ENCODE measurements at places on chromosomes 4 and X.

DNA sequence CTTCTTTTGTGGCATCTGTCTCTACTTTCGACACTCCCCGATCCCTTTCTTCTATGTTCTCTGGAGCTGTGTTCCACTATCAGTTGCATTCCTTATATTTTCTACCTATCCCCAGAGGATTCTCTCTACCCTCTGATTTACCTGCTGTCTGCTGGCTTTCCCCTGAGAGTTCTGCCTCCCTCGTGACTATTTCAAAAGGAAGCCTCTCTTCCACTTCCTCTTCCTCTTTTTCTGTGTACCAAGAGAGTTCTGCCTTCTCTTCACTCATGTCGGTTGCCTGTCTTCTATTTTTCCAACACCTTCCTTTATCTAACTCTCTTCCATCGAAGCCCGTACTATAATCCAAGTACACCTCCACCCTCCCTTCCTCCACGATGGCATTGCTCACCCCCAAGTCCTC, 631.7 kb downstream of the SMARCA1 start:
- no peak for DNase-seq

DNA sequence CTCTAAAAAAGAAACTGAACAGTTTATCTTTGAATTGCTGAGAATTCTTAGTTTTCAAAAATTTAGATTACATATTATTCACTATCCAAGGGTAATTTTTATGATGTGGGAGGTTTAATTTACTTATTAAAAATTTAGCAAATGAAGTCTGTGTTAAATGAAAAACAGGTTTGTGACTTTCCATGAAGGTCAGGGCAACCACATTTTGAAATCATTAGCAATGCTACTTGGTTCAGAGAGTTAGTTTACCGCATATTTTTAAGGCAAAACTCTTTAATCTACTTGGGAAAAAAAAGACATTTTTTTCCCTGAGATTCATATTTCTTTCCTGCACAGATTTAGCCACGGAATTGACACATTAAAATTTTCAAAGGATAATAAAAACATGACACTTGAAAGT, 37.3 kb upstream of the PRSS12 start:
- DNase-seq: no peak

- DNase-seq: no peak
Measured at GRCh38 chr4:65482410-65482809, 187.9 kb downstream of the EPHA5 start.

- DNase-seq: peak; percentile 21
Measured at GRCh38 chr4:3880615-3881120, 114.5 kb downstream of the ADRA2C start.

DNA sequence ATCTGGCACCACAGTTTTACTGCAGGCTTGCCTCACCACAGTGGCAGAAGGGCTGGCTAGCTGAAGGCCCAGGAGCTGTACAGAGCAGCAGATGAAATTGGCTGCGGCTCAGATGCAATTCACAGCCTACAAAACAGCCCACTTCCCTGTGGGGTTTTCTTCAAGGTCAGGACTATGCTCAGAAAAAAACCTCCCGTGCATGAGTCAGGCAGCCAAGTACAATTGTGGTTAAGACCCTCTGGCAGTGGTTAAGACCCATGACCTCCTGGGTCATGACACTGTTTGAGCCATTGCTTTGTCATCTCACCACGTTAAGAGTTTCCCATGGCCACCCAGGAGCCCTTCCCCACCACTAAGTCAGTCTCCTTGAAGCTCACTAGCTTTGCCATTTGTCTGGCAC, 276.3 kb downstream of the HNRNPD start:
- DNase-seq: no peak

DNA sequence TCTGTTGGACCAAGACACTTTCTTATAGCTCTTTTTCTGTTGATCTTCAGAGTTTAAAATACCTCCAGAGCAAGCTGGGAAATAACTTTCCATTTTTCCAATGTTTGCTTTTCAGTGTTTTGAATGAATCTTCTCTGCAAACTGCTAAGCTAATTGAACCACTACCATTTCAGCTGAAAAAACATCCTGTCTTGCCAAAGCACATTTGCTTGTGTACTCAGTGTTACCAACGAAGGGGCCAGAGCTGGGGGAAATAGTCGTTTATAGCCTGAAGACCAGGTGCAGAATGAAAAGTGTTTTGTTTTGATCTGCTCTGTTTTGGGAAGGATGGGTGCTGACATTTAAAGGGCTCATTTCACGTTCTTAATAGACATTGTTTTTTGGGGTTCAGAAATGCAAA, 88.4 kb upstream of the CLNK start:
- DNase-seq: no peak

- DNase-seq: no peak
Measured at GRCh38 chr4:23717528-23718248, 172.2 kb downstream of the PPARGC1A start.

GRCh38 chrX:10496345-10496965, 123.9 kb downstream of the MID1 start:
- no peak for DNase-seq

DNA sequence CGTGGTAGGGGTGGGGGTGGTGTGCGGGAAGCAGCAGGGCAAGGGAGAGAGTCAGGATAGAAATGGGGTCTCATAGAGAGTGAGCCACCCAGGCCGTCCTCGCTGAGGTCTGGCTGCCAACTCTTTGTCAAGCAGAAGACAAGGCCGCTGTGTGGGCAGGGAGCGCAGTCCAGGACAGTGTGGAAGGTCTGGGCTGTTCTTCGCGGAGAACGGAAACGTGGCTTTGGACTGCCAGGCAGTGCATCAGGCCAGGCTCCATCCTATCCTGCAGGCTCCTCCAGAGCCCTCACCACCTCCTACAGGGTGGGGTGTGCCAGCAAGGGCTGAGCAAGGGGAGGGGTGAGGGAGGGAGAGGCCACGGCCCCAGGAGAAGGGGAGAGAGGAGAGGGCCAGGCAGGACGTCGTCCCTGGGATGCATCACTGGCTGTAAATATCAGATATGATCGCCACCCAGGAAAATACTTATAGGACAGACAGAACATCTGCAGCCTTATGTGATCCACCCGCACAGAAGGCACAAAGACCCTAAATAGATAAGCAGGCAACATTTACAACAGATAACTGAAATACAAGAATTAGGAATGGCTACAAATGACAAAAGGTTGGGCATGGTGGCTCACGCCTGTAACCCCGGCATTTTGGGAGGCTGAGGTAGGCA, 85.3 kb downstream of the ABLIM2 start:
- no peak for DNase-seq

GRCh38 chr4:23039818-23040217, 347.1 kb downstream of the GBA3 start:
- DNase-seq: no peak

DNA sequence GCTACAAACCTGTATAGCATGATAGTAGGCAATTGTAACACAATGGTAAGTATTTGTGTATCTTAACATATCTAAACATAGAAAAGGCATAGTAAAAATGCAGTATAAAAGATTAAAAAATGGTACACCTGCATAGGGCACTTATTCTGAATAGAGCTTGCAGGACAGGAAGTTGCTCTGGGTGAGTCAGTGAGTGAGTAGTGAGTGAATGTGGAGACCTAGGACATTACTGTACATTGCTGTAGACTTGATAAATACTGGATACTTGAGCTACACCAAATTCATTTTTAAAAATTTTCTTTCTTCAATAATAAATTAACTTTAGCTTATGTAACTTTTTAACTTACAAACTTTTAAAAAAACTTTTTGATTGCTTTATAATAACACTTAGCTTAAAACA, 68.2 kb upstream of the MAML3 start:
- DNase-seq: no peak

DNA sequence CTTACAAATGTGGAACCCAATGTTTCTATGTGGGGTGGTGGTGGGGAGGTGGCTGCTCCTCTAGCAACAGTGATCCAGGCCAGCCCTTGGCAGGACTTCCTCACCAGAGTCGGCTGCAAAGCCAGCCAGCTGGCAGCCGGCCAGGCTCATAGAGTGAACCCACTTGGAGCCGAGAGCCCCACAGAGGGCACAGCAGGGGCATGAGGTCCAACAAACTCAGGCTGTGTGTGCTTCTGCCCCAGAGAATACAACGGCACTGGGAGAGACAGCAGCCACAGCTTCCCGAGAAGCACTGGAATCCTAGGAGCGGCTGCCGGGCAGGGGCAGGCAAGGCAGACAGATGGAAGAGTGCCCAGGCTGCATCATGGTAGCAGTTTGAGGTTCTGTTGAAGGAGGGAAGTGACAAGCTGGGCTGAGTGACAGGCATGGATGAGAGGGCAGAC, 23.5 kb upstream of the SOWAHD start:
- no peak for DNase-seq

GRCh38 chr4:114272226-114272625, 292.8 kb upstream of the ARSJ start:
- no peak for DNase-seq

GRCh38 chr4:1035510-1035909, 24.1 kb downstream of the FGFRL1 start:
- no peak for DNase-seq

DNA sequence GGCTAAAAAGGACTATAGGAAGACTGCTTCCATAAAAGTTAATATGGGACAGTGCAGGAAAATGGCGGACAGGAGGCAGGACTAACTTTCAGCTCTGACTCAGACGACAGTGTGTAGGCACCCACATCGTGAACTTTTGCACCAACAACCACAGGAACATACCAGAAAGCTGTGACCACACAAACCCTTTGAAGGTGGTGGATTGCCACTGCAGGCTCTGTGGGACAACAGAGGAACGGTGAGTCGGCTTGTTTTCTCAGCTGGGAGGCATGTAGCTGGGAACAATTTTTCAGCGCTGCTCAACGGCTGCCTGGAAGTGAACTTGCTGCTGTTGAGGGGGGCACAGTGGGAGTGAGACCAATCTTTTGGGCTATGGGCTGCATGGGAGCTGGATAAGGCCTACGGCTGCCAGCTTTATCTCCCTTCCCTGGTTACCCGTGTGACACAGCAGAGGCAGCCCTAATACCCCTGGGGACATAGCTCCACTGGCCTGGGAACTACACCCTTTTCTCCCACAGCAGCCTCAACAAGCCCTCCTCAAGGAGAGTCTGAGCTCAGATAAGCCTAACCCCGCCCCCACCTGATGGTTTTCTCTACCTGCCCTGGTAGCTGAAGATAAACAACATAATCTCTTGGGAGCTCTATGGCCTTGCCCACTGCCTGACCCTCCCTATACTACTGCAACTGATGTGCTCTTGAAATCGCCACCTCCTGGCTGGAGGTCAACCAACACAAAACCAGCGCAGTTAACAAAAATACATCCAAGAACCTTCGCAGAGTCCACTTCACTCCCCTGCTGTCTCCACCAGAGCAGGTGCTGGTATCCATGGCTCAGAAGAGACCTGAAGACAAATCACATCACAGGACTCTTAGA, 1537.0 kb downstream of the C4orf33 start:
- DNase-seq: no peak

DNA sequence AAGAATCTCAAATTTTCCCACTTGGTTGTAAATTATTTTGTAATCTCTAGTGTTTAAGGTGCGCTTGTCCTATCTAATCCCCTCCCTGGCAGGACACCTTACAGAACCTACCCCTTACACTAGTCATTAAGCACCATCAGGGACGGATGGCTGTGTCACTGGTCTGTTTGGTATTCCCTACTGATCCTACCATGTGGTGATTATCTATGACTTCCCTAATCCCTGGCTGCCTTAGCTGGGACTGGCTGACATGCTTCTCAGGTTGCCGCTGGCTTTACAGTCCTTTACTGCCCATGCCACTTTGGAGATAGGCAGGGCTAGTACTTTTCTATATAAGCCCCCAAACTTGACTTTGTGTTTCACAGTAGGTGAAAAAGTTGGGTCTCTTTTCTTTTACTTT, 58.6 kb downstream of the ELOVL6 start:
- DNase-seq: no peak

- no peak for DNase-seq
Measured at GRCh38 chr4:86596807-86597206, 2.7 kb downstream of the PTPN13 start.

GRCh38 chrX:38879631-38880220, 78.5 kb downstream of the MID1IP1 start:
- no peak for DNase-seq

DNA sequence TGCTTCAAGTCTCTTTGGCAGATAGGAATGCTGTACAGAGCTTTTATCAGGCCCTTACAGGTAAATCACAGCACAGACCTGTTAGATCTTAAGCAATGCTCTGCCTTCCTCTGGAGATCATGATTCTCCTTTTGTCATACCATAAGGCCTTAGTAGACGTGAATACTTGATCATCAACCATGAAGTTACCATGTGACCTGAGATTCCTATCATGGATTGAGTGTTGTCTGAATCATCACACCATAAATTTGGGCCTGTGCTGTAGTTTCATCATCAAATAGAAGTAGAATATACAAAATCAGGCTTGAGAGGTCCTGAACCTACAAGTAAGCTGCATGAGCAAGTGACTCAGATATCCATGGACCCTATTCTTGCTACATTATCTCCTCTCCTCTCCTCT, 466.8 kb upstream of the INTU start:
- DNase-seq: no peak

DNA sequence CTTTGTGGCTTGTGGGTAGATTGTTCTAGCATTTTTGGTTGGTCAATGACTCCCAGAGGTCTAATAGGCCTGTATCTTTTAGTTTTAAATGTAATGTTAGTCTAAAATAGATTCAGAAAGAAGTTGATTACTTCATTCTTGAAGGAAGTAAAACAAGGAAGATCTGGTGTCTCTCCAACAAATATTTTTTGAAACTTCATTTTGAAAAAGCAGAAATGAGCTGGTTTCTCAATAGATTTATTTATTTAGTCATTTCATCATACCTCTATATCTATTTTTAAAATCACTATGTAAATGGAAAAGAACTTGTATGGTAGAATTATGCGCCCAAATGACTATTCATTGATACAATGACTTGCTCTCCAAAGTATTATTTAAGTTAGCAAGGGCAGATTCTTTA, 7.2 kb downstream of the HTR2C start:
- no peak for DNase-seq

DNA sequence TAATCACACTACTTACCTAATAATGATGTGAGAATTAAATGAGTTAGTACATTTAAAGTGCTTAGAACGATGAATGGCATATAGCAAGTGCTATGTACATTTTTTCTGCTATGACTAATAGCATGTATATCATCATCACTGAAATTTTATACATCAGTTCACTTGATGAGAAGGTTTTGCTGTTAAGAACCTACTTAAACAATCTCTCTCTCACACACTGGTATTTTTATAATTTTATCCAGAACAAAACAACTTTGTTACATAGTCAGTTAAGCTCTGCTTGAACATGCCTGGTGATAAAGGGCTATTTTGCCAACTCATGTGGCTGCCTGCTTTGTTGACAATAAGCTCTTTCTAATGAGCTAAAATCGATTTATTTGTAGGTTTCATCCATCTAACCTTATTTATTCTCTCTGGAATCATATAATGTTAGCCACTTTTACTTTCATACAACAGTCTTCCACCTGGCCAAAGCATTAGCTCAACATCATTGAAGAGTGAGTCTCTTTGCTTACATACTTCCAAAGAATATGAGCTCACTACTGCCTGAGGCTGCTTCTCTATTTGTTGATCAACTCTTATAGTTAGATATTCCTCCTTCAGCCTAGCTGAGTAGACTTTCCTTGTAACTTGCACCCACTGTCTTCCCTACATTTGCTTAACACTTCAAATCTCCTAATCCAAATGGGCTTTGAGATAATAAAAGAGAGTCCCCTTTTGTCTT, 372.7 kb upstream of the BOD1L1 start:
- no peak for DNase-seq

Data from activated CD8-positive, alpha-beta memory T cell treated with anti-CD3 and anti-CD28 coated beads for 1 hour (primary cell).